ENCODE measurements at places on chromosomes 2 and 18.

GRCh38 chr2:234419726-234420125 lies 77.2 kb downstream of the ARL4C start:
- no peak for DNase-seq

GRCh38 chr18:22412176-22412911 lies 5.4 kb downstream of the CTAGE1 start:
- DNase-seq = no peak

DNA sequence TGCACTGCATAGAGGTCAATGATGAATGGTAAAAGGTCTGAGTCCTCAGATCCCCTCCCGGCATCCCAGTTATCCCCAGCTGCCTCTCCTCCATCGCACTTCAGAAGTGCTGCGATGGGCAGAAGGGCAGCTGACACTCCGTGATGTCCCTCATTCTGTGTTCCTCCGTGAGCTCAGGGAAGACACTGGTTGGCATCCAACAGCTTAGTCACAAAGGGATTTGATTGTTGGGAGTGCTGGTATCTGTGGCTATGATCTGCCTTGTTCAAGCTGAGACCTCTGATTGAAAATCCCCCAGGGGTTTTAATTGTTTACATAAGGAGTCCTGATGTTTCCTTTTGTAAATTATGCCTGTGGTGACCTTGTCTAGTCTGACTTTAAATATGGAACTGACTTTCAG lies 19.0 kb upstream of the SAG start:
- no peak for DNase-seq

- no peak for DNase-seq
These were observed 51.3 kb upstream of the ZNF397 start for GRCh38 chr18:35189510-35189909.

GRCh38 chr2:25845843-25846505 lies 32.3 kb downstream of the ASXL2 start:
- no peak for DNase-seq

GRCh38 chr2:162074632-162074895 lies 549 bp upstream of the DPP4 start:
- no peak for DNase-seq

All from activated CD4-positive, alpha-beta T cell treated with anti-CD3 and anti-CD28 coated beads, Interleukin-2, amount 50 U/mL, for 48 hours (primary cell).